ENCODE measurements at places on chromosomes 3 and 15. TPM values are rescaled to one million over a fixed set of nuclear protein-coding genes. Genes with fewer than 3 reads are reported as not detected.

The ROPN1 gene
- polyA plus RNA-seq = not detected

The ALDH1A3 gene
- polyA plus RNA-seq = 2.8 TPM

The NANOGP8 gene
- 8.5 TPM for polyA plus RNA-seq

The NR1I2 gene
- polyA plus RNA-seq = 0.89 TPM

The MEX3B gene
- polyA plus RNA-seq = 5.3 TPM

The ESYT3 gene
- polyA plus RNA-seq = 3.5 TPM

The FHIT gene
- 8.3 TPM for polyA plus RNA-seq

Measured in GM23338 (cell line).